Ascending aorta (tissue), 2 donors: ENCODE measurements at places on chromosomes 1 and 21. TPM values are rescaled to one million over a fixed set of nuclear protein-coding genes. Genes with fewer than 3 reads are reported as not detected.

DNA sequence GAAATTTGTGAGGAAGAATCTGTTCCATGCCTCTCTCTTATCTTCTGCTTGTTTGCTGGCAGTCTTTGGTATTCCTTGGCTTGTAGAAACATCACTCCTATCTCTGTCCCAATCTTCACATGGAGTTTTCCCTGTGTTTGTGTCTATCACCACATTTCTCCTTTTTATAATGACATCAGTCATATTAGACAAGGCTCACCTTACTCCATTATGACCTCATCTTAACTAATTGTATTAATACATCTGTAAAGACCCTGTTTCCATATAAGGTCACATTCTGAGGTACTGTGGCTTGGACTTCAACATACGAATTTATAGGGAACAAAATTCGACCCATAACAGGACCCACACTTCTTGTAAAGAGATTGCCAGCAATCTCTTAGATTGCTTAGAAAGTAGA is 72.3 kb upstream of the POGK start:
- H3K4me1 ChIP-seq, result no peaks in the 10 kb centered on the region
- H3K27ac ChIP-seq, result no peak overlapping the region
- DNase-seq, result no peak
- no peak overlapping the region for H3K4me3 ChIP-seq

- H3K4me1 ChIP-seq, result no peaks in the 10 kb centered on the region
- no peak for DNase-seq
- H3K4me3 ChIP-seq, result no peak overlapping the region
- no peak overlapping the region for H3K27ac ChIP-seq
- no peaks in the 10 kb centered on the region for H3K36me3 ChIP-seq
- H3K27me3 ChIP-seq, result no peaks in the 10 kb centered on the region
Observed at GRCh38 chr1:83060651-83061390, 938.1 kb downstream of the TTLL7 start.

DNA sequence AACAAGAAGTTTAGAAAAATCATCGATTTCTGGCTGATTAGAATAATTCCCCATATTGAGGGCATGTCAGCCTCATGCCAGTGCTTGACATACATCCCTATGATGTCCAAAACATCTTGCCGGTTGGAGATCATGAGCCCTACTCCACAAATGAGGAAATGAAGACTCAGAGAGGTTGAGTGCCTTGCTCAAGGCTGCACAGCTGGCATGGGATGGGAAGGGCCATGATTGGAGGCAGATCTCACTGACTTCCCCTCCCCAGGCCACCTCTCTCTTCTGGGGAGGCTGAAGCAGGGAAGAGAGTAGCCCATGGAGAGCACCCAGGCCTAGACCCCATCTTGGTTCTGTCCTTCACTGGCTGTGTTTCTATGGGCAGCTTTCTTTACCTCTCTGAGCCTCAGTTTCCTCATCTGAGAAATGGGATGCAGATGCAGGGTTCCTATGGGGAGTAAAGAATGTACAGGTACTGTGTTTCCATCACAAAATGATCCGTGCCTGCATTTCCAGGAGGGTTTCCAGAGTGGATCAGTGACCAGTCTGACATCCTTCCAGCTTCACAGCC is 145.7 kb downstream of the SYF2 start:
- no peaks in the 10 kb centered on the region for H3K4me1 ChIP-seq
- no peaks in the 10 kb centered on the region for H3K27me3 ChIP-seq
- DNase-seq, result no peak
- H3K27ac ChIP-seq, result no peak overlapping the region
- no peaks in the 10 kb centered on the region for H3K36me3 ChIP-seq
- no peak overlapping the region for H3K4me3 ChIP-seq

- H3K4me3 ChIP-seq, result no peak overlapping the region
- no peaks in the 10 kb centered on the region for H3K36me3 ChIP-seq
- no peaks in the 10 kb centered on the region for H3K27me3 ChIP-seq
- no peaks in the 10 kb centered on the region for H3K4me1 ChIP-seq
- no peak overlapping the region for H3K27ac ChIP-seq
- peak; percentile 56 for DNase-seq
Observed at GRCh38 chr1:16907870-16908758, 12.3 kb downstream of the RNU1-2 start.

GRCh38 chr1:92125204-92125603 is 45.1 kb downstream of the BTBD8 start:
- H3K4me1 ChIP-seq, result no peaks in the 10 kb centered on the region
- no peak overlapping the region for H3K27ac ChIP-seq
- no peaks in the 10 kb centered on the region for H3K27me3 ChIP-seq
- peaks cover 5% of the 10 kb centered on the region for H3K36me3 ChIP-seq

GRCh38 chr1:179883040-179883744 is 1.1 kb downstream of the TOR1AIP1 start:
- peaks cover 28% of the 10 kb centered on the region for H3K36me3 ChIP-seq
- H3K27me3 ChIP-seq, result no peaks in the 10 kb centered on the region
- peak overlapping the region; percentile 100 for H3K27ac ChIP-seq
- H3K4me1 ChIP-seq, result peaks cover 26% of the 10 kb centered on the region
- peak overlapping the region; percentile 83 for H3K4me3 ChIP-seq

GRCh38 chr21:22758478-22758877 is 1760.3 kb downstream of the NCAM2 start:
- DNase-seq, result no peak
- H3K4me3 ChIP-seq, result no peak overlapping the region
- H3K4me1 ChIP-seq, result no peaks in the 10 kb centered on the region
- no peaks in the 10 kb centered on the region for H3K27me3 ChIP-seq

DNA sequence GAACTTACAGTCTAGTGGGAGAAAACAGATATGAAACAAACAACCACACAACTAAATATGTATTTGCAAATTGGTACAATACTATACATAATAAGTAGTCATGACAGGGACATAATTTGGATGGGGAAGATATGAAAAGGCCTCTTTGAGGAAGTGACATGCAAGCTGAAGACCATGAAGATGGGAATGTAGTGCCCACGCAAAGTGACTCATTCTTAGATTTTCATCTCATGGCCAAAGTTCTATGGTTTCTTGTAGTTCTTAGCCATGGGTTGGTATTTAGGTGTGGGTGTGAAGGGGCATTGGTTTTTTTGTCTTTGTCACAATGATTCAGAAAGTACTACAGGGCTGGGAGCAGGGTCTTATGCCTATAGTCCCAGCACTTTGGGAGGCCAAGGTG is 105.4 kb upstream of the FAM78B start:
- H3K36me3 ChIP-seq, result no peaks in the 10 kb centered on the region
- no peak overlapping the region for H3K27ac ChIP-seq
- no peak for DNase-seq
- no peak overlapping the region for H3K4me3 ChIP-seq

DNA sequence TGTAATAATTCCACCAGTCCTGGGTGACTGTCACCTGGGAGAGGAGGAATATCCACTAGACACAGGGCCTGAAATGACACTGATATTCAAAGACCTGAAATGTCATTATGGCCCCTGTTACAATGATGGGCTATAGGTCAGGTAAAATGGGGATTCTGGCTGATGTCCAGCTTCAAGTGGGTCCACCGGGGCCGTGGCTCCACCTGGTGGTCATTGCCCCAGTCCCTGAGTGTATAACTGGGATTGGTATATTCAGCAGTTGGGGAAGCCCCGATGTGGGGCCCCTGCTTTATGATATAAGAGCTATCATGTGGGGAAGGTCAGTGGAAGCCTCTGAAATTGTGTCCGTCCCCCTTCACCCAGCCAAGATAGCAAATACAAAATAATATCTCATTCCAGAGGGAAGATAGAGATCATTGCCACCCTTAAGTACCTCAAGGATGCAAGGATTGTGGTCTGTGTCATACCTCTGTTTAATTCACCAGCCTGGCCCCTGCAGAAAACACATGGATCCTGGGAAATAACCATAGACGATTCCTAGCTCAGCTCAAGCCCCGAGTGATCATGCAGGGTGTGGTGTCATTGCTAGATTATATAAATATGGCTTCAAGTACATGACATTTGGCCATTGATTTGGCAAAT is 19.4 kb downstream of the PLEKHO1 start:
- no peak for DNase-seq
- H3K4me1 ChIP-seq, result peaks cover 4% of the 10 kb centered on the region
- H3K4me3 ChIP-seq, result no peak overlapping the region
- no peaks in the 10 kb centered on the region for H3K36me3 ChIP-seq
- H3K27me3 ChIP-seq, result no peaks in the 10 kb centered on the region

DNA sequence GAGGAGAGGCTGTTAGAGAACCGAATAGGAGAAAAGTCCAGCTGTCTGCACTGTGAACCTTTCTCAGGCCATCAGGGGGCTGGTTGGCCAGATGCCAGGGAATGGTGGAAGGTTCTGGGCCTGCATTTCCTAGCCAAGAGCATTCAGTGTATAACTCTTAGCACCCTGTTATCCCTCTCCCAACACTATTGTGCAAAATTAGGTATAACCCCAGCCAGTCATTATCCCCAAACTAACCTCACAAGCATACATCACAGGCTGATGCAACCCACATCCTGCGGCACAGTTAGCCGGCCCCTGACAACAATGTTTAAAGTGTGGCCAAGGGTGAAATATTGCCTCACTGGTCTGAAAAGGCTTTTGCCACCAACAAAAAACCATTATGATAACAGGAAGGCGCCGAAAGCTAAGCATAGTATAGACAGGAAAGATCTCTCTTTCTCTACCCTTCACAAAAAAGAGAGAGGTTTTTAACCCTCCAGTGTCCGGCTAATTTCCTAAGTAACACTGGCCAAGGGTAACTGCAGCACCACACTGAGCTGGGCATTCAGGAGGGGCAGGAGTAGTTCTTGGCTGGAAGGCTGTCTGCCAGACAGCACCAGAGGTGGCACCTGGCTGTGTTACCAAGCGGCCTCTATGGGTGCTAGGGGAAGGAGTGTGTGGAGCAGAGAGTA is 77.3 kb upstream of the BCAR3 start:
- DNase-seq, result no peak
- no peak overlapping the region for H3K27ac ChIP-seq
- no peaks in the 10 kb centered on the region for H3K27me3 ChIP-seq
- no peaks in the 10 kb centered on the region for H3K36me3 ChIP-seq
- peaks cover 3% of the 10 kb centered on the region for H3K4me1 ChIP-seq

DNA sequence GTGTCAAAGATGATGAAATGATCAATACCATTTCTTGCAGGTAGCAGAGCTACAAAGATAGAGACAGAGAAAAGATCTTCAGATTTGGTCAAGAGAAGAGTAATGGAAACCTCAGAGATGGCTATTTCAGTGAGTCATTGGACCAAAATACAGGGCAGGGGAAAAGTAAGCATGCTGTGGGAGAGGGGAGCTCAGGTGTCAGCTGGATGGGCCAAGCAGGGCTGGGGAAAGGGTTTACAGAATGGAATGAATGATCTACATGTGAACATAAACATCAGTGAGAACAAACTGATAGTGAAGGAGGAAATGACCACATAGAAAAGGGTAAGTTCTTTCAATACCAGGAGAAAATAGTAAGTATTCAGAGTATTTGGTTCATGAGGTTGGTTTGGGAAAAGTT is 61.4 kb upstream of the CNN3 start:
- no peak overlapping the region for H3K27ac ChIP-seq
- no peaks in the 10 kb centered on the region for H3K36me3 ChIP-seq
- no peaks in the 10 kb centered on the region for H3K27me3 ChIP-seq
- H3K4me3 ChIP-seq, result no peak overlapping the region

GRCh38 chr1:165992533-165992932 is 165.1 kb downstream of the UCK2 start:
- no peaks in the 10 kb centered on the region for H3K36me3 ChIP-seq
- no peak overlapping the region for H3K4me3 ChIP-seq
- no peak for DNase-seq
- H3K27ac ChIP-seq, result no peak overlapping the region

DNA sequence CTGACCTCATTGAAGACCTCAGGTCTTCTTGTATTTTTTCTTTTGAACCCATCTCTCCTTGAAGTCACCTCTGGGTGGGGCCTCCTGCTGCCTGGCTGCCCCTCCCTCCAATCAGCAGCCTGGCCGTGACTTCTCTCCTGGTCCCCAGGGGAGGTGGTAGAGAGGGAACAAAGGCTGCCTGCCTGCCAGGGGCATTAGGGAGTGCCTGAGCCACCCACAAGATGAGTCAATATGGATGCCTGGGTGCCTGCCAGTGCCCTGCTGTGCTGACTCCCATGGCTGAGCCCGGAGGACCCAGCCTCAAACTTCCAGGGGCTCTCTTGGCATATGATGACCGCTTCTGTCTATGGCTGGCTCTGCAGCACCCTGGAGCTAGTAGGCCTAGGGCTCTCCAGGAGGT is 5.3 kb upstream of the CDCP2 start:
- H3K27me3 ChIP-seq, result no peaks in the 10 kb centered on the region
- H3K4me3 ChIP-seq, result no peak overlapping the region
- no peak overlapping the region for H3K27ac ChIP-seq
- no peaks in the 10 kb centered on the region for H3K36me3 ChIP-seq

DNA sequence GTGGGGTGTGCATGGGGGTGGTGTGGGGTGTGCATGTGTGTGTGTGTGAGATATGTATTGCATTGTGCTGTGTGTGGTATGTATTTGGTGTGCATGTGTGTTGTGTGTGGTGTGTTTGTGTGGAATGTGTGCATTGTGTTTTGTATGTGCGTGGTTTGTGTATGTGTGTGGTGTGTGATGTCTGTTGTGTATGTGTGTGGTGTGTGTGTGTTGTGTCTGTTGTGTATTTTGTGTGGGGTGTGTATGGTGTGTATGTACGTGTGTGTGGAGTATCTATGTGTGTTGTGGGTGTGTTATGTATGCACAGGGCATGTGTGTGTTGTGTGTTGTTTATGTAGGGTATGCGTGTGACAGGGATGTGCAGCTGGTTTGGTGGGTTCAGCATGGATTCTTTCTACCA is 67.8 kb upstream of the COG2 start:
- no peak for DNase-seq
- no peaks in the 10 kb centered on the region for H3K4me1 ChIP-seq
- no peaks in the 10 kb centered on the region for H3K36me3 ChIP-seq
- no peak overlapping the region for H3K27ac ChIP-seq
- no peak overlapping the region for H3K4me3 ChIP-seq

- H3K27me3 ChIP-seq, result no peaks in the 10 kb centered on the region
- H3K36me3 ChIP-seq, result no peaks in the 10 kb centered on the region
- peaks cover 24% of the 10 kb centered on the region for H3K4me1 ChIP-seq
- H3K27ac ChIP-seq, result peak overlapping the region; percentile 98
- peak; percentile 91 for DNase-seq
Observed at GRCh38 chr1:234980645-234981396, 147.8 kb downstream of the TOMM20 start.

Gene RAB42
- total RNA-seq, result not detected

Gene UBXN10
- not detected for total RNA-seq

Gene MRPS6
- 17.8 TPM for total RNA-seq

Gene EVA1C
- total RNA-seq, result 147 TPM

Gene BLACAT1
- total RNA-seq, result not detected

Gene FHAD1
- not detected for total RNA-seq

Gene TFF3
- not detected for total RNA-seq

Gene FAAH
- total RNA-seq, result 6.0 TPM
